ENCODE measurements at places on chromosomes 6 and 20. TPM values are rescaled to one million over a fixed set of nuclear protein-coding genes. Genes with fewer than 3 reads are reported as not detected.

GINM1 gene
- 30.5 TPM for total RNA-seq

TRIM15 gene
- total RNA-seq: not detected

OR12D3 gene
- total RNA-seq: not detected

BPI gene
- total RNA-seq: not detected

SSTR4 gene
- 0.12 TPM for total RNA-seq

BMP2 gene
- 0.38 TPM for total RNA-seq

Measured in A549 treated with GW870086 at 1 μM for 4 hours (cell line).